ENCODE measurements at places on chromosomes 6 and 20.

DNA sequence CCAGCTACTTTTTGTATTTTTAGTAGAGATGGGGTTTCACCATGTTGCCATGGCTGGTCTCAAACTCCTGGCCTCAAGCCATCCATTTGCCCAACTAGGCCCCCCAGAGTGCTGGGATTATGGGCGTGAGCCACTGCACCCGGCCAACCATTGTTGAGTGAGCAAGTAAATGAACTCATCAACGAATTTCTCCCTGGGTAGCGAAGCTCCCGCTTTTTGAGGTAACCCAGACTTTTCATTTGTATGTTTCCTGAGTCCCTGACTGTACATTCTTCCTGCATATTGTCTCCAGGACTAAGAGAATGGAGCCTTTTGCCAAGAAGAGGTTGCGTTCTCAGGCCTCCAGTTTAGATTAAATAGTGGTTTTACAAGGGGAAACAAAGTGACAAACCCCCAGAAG lies 36.4 kb downstream of the RIPOR3 start:
- DNase-seq: no peak

DNA sequence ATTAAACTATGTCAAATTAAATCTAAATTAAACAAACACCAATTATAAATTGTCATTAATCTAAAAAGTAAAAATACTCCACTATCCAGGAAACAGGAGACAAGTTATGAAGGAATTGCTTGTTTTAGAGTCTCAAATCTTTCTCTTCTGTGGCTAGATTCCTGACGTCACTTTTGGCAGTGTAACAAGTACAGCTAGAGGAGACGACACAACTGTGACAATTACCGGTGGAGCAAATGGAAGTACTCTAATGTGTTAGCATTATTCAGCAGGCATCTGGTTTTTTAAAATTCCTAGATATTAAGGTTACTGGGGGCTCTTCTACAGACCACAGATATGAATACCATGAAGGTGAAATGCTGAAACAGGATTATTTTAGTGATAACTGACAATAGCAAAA lies 1042.7 kb downstream of the EPHA7 start:
- no peak for DNase-seq

GRCh38 chr6:21780141-21780540 lies 186.6 kb downstream of the SOX4 start:
- no peak for DNase-seq

- no peak for DNase-seq
Observed at GRCh38 chr20:62753626-62754025, 42.6 kb upstream of the MRGBP start.

DNA sequence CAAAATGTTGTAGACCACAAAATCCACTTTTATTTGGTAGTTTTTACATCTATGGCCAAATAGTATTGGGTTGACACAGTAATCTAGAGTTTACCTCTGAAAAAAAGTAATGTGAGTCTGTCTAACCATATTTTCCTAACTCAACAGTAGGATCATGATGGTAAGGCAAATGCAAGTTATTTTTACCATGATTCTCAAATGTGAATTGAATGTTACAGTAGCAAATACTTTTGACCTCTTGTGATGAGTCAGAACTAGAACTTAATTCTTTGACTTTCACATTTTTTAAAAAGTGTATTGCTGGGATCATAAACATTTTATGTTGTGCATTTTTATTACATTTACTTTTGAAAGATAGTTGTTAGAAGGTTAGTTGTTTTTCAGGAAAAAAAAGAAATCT lies 22.0 kb downstream of the RNF146 start:
- DNase-seq: no peak

DNA sequence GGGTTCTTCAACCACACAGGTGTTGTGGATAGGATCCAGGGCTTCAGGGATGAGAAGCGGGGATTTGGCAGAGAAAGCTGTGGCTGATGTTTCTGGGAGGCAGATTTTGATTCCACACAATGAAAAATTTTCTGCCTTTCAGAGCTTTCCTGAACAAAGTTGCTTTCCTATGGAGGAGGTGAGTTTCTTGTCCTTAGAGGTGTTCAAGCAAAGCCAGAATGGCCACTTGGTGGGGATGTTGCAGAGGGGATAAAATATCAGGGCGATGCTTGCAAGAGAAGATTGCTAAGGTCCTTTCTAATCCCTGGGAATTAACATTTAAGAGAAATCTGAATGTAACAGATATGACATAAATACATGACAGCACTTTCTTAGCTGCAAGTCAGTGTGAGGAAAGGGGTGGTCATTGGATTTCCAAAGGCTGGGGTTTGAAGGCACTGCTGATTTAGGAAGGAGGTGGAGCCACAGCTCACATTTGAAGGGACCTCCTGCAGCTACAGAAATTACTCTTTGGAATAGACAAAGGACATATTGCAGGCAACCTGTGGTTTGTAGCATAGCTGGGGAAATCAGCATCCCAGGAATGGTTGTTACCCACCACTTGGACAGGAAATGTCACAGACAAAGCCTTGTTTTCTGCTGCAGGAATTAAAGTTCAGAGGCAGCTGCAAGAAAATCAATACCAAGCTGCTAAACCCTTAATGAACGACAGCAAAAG lies 271.1 kb upstream of the CHD6 start:
- DNase-seq: peak; percentile 33

- DNase-seq: no peak
Observed at GRCh38 chr20:37745553-37745952, 51.7 kb downstream of the CTNNBL1 start.

DNA sequence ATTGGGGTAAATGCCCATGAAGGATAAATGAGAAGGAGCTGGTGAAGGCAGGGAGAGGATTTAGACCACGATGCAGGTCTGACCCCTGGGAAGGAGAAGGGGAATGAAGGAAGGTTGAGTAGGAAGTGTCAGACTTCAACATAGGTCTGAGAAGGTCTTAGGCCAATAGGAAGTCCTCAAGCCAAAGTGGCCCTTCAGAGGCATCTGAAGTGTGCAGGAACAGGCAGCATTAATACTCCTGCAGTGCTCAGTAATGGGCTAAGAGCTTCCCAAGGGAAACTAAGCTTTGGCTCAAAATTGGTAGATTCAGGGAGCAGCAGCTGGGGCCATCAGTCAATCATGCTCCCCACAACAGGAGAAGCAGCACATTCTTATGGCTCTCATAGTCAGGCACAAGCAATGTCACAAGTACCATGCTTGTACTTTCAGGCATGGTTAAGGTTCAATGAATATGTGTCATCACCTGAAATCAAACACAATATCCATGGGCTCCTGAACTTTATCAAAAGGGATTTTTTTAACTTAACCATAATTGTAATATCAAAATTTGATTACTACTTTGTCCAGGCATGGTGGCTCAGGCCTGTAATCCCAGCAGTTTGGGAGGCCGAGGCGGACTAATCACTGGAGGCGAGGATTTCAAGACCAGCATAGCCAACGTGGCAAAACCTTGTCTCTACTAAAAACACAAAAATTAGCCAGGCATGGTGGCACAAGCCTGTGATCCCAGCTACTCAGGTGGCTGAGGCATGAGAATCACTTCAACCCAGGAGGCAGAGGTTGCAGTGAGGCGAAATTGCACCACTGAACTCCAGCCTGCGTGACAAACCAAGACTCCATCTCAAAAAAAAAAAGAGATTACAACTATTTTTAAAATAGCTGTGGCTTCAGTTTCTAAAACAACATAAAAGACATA lies 9.9 kb downstream of the RALGAPA2 start:
- DNase-seq: no peak

GRCh38 chr6:40585223-40585622 lies 1.9 kb downstream of the LRFN2 start:
- no peak for DNase-seq

- no peak for DNase-seq
Observed at GRCh38 chr6:160122744-160123143, 1.1 kb downstream of the SLC22A1 start.

DNA sequence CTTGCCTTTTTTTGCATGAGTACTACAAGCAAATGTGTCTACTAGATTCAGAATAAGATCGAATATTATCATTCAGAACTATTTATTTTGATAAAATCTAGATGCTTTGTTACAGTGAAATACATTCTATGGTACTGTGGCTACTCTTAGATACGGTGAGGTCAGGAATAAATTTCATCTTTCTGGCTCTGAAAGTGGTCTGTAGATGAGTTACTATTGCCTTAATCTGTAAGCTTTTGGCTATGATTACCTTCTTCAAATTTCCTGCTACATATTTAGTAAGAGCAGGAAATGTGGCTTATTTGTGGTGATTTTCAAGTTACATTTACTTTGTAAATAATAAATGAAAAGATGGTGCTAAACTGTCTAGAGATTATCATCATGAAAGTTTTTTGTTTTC lies 50.0 kb downstream of the SCAF8 start:
- DNase-seq: no peak

DNA sequence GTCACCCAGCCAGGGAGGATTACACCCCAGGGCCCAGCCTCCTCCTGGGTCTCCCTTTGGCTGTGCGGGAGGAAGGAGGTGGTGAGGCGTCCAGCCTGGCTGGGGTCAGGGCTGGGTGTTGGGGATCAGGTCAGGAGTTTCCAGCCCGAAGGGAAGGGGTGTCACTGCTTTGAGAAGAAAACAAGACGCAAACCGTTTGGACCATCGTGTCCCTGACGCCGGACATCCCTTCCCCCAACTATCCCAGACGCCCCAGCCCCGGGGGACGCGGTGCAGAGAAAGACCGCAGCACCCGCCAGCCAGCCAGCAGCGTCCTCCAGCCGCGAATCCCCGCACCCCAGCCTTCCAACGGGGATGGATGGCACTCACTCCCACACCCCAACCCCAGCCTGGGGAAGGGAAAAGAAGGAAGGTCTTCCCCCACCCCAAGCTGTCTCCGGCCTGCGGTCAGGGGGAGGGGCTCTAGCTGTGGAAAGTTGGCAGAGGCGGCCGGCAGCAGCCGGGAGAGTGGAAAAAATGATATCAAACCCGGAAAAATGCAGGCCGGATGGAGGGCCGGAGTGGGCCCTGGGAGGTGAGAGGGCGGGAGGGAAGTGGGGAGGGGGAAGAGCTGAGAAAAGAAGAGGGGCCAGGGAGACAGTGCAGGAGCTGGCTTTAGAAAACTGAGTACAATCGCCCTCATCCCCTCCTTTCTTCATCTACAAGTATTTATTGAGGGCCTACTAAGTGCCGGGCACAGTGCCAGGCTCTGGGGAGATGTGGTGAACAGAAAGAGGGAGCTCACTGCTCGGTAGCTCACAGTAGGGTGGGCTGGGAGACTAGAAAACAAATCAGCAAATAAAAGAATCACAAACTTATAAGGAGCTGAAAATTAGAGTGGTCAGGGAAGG lies 10.6 kb downstream of the REM1 start:
- DNase-seq: no peak

DNA sequence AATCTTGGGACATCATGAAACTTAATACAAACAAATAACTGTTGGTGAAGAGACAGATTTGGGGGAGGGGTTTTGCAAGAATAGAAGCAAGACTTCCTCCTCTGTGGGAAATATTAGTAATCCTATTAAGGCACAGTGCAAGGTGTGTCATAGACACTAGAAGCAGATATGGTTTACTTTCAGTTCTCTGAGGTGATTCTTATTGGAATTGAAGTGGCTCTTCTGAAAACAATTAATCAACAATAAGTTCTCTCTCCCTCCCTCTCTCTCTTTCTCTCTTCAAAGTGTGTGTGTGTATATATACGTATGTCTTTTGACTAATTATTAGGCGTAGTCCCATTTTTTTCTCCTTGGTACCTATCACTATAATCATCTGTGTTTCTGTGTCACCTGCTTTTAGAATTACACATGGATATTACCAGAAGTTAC lies 99.8 kb downstream of the HIVEP2 start:
- no peak for DNase-seq

GRCh38 chr6:7921046-7921445 lies 10.5 kb upstream of the TXNDC5 start:
- DNase-seq: no peak

DNA sequence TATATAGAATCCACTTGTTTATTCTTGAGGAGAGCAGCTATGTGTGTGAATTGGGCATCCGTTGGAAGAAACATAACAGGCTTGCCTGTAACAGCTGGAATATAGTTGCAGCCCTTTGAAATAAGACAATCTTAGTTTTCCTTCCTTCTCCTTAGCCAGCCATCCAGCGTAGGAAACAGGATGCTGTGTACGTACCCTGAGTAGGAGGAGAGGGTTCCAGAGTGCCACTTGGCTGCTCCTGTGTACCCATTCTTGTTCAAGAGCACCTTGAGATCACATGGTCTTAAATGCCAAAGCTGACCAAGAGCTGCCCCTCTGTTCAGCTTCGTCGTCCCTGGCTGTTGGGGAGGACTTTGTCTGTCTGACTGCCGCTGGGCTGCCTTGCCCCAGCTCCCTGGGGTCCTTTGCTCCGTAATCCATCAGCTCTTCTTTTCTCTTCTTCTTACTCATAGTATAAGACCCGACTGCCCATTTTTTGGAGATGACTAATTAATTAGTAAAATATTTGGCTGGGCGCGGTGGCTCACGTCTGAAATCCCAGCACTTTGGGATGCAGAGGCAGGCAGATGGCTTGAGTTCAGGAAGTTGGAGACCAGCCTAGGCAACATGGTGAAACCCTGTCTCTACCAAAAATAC lies 49.0 kb downstream of the RREB1 start:
- no peak for DNase-seq

DNA sequence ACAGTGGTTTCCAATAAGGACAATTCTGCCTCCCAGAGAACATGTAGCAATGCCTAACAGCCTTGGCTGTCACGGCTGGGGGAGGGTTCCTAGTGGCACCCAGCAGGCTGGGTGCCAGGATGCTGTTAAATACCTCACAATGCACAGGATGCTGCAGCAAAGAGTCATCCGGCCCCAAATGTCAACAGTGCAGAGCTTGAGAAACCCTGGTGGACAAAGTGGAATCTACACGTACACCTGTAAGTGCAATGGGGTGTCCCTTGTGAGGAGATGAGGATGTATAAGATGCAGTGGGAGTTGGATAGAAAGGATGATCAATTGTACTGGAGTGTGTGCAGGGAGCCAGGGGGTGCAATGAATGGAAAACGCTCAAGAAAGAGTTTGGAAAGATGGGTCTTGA lies 142.4 kb downstream of the FNDC1 start:
- no peak for DNase-seq

- DNase-seq: no peak
Observed at GRCh38 chr20:1130847-1131246, 12.4 kb downstream of the PSMF1 start.

DNA sequence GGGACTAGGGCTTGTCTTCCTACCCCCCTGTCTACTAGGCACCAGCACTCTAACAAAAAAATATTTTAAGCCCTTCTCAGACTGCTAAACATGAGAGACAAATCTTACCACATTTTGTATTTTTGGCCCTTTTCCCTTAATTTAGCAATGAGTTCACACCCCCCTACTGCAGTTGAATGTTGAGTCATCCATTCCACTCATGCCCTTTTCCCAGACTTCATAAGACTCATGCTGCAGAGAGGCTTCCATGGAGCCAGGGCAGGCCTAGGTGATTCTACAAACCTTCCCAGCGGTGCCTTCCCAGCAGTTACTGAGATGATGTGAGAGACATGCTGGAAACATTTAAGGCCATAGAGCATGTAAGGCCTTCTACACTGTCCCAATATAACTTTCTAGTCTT lies 53.9 kb downstream of the PXDC1 start:
- DNase-seq: no peak
